ENCODE measurements at places on chromosomes 12 and 14.

DNA sequence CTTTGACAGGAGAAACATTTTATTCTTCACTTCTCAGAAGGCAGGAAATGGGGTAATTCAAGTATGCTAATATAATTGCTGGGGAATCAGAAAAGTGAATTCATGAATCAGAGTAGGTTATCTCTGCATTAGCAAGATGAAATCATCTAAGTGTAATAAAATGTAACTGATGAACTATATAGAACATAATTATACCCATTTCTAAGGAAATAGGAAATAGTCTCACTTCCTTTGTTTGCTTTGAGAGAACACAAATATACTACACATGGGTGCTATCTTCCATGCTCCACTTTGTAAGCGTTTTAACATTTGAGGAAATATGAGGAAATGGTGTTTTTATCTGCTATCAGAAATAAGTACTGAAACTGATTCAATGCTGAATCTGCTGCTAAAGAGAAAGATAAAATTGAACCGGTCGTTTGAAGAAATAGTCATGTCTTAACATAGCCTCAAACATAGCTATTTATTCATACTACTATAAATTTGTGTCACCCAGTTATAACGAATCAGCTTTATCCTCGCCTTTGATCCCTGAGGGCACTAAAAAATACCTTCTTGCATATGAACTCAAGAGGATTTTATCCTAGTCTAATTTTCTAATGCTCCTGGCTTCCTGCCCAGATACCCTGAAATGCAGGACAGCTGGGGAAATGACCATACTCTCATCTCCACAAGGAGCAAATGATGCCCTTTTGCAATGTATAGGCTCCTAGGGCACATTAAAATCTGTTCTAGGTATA lies 696.0 kb downstream of the C12orf50 start:
- no peak for DNase-seq

GRCh38 chr12:3389986-3390385 lies 101.0 kb upstream of the PRMT8 start:
- DNase-seq, result no peak

GRCh38 chr14:58915646-58916045 lies 272.8 kb upstream of the DAAM1 start:
- DNase-seq, result no peak

DNA sequence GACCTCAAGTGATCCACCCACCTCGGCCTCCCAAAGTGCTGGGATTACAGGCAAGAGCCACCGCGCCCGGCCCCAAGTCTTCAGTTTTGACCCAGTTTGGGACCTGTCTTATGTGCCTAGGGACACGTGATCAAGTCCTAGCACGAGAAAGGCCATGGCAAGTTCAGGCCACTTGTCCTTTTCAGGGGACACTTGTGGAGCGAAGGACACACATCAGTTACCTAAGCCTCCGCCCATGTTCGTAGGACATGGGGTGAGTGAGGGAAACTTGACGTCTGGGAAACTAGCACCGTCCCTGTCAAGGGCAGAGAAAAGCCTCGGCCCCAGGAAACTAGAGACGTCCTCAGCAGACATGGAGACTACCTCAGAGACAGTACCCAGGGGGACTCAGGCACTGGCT lies 60.7 kb downstream of the KDM2B start:
- DNase-seq, result no peak

GRCh38 chr12:77940011-77940423 lies 109.3 kb downstream of the NAV3 start:
- no peak for DNase-seq

- DNase-seq, result peak; percentile 56
These were observed 84.1 kb upstream of the GNG2 start for GRCh38 chr14:51776102-51776894.

GRCh38 chr12:44223736-44224135 lies 387.9 kb downstream of the TMEM117 start:
- DNase-seq, result no peak

DNA sequence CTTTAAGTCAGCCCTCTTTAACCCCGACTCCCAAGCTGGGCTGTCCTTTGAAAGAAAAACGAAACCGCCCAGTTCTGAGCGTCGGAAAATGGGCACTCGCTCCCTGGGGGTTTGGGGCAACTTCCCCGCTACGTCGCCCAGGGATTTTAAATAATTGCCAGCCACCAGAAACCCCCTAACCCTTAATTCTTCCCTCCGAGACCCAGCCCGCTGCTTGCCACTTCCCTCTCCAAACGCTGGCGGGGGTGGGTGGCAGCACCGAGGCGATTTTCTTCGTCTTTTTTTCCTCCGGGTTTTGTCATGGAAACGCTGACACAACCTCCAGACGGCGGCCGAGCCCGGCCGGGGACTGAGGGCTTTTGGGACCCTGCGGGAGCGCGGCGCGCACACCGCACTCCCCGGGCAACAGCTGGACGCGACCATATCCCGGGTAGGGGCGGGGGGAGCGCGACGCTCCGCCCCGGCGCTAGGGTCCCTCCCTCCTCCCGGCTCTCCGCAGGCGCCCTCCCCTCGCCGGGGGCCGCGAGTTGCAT lies at the start of gene CHST11:
TSS of gene CHST11 (plus strand) at position 532 of the 533 bp plus-strand sequence.
- DNase-seq, result peak; percentile 85

- DNase-seq, result no peak
These were observed 448.1 kb downstream of the BCAT1 start for GRCh38 chr12:24500831-24501230.

GRCh38 chr12:2794191-2794735 lies 507 bp upstream of the FKBP4 start:
- peak; percentile 44 for DNase-seq

DNA sequence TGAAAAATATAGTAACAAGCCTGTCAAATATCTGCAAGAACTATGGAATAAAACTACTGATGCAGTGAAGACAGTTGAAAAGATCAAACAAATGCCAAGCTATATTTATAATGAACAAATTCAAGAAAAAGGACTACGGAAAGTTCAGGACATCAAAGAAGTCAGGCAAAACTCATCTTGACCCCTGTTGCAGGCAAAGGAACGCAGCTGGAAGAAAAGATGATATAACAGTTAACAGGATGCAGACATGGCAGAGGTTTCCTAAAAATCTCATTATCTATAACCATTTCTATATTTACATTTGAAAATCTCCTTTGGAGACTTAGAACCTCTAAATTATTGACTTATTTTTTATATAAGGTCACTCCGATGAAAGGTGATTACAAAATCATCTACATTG lies 34.1 kb downstream of the MDM2 start:
- no peak for DNase-seq

DNA sequence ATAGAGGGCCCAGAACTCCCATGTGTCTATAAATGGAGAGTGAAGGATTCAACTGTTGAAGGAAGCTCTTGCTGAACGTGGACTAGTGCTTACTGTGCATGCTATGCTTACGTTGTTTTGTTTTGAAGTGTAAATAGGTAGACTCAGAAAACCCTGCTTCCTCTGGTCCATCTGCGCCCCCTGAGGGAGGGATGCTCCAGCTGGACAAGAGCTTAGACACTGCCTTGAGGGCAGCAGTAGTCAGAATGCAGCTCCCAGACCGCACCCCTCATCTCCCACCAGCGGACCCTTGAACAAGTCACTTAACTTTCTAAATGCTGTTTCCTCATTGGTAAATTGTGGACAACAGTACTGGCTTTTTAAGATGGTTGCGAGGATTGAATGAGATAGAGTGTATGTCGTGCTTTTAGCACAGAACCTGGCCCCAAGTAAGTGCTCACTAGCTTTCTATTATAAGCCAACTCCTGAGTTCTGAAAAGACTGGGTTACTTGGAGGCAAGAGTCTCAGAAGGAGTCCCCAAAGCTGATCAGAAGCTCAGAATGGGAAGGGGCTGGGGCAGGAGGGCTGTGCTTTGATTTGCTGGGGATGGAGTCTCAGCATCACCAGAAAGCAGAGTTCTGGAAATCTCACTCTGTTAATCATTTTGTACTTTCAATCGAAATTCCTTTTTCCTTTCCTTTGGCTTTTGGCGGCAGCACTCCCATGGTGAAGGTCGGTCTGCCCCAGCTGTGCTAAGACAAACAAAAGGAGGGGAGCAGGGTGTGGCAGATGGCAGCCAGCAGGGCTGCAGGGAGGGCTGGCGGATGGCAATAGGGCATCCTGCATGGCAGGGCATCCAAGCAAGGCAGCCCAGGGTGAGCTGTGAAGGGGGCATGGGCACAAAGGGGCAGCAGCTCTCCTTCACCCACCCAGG lies 15.6 kb downstream of the AGAP2 start:
- DNase-seq, result peak; percentile 38

DNA sequence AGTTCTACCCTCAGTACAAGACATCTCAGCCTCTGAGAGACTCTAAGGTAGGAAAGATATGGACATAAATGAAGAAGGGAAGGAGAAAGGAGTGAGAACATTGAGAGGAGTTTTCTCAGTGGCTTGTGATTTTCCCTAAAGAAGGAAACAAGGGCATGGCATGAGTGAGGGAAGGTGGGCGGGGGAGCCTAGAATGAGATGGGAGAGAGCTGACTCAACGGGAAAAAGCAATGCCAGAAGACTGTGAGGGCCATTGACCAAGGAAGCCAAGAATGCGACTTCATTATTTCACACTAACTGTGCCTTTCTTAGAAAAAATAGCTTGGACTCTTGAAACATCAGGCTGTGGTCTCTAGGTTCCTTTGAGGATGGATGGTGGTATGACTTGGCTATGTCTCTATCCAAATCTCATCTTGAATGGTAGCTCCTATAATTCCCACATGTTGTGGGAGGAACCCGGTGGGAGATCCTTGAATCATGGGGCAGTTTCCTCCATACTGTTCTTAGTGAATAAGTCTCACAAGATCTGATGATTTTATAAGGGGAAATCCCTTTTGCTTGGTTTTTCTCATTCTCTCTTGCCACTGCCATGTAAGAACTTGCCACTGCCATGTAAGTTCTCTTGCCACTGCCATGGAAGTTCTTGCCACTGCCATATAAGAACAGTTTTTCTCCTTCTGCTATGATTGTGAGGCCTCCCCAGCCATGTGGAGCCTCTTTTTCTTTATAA lies 279.6 kb downstream of the NUAK1 start:
- no peak for DNase-seq

DNA sequence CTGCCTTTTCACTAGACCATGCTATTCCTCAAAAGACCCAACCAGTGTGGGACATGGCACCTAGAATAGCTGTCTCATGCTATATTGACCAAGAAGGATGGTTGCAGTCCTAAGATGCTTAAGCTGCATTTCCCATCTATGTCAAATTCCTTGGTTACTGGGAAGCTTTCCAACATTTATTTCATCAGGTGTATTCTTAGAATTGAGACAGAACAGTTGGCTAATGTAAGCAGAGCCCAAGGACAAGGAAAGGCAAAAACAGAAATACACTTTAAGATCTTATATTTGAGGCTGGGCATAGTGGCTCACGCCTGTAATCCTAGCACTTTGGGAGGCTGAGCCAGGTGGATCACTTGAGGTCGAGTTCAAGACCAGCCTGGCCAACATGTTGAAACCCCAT lies 24.7 kb downstream of the ARG2 start:
- DNase-seq, result no peak

- no peak for DNase-seq
These were observed 1.1 kb downstream of the KLHL28 start for GRCh38 chr14:44960646-44961045.

DNA sequence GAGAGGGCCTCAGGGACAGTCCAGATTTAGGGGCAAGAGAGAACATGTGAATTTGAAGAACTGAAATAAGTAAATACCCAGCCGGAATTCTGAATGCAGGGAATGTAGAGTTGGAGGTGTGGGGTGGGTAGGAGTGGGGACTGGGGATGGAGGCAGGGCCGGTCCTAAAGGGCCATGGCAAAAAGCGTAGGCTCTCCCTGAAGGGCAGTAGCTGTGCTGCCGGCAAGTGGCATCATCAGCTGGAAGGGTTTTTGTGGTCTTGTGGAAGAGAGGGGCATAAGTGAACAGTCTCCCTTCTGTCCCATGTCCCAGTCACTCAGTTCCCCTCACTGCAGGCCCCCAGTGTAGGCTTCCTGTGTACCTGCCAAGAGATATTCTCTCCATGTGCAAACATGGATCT lies 104.6 kb downstream of the GCH1 start:
- DNase-seq, result no peak

DNA sequence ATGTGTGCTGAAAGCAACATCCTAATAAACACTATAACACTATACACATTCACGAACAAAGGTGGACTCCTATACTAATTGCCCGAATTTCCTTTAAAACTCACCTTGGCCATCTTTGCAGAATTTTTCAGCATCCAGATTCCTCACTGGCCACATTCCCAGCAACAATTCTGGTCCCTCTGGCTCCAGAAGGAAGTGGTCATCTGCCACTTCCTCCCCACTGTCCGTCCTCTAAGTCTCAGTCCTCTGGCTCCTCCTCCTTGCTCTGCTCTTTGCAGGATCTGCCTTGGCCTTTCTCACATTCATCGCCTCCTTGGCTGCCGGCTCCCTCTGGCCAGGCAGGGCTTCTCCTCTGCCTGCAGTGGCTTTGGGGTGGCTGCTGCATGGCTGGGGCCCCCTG lies 426.0 kb downstream of the FUT8 start:
- peak; percentile 35 for DNase-seq

DNA sequence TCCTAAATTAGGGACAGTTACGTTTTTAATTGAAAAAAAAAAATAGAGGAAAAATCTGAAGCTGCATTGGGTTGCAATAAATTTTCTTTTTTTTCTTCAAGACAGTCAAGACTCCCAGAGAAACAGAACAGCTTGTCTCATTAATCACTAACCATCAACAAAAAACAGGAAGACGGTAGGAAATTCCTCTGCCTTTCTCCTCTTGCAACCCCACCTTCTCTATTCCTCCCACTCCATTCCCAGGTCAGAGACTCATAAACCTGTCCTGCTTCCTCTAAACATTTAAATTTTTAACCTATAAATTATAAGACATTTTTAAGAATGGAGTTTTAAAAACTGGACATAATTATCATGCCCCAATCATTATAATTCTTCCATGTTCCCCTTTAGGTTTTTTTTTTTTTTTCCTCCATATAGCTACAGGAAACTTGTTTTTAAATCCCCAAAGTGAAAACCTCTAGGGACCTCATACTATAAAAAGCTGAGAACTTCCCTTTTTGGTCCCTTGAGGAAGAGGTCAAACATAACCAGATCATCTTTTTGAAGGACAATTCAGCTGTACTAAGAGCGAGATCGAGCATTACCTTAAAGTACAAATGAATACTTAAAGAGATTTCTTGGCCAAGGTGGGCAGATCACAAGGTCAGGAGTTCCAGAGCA lies 36.0 kb downstream of the CPM start:
- no peak for DNase-seq

GRCh38 chr12:113683574-113683973 lies 211.9 kb upstream of the LHX5 start:
- no peak for DNase-seq

DNA sequence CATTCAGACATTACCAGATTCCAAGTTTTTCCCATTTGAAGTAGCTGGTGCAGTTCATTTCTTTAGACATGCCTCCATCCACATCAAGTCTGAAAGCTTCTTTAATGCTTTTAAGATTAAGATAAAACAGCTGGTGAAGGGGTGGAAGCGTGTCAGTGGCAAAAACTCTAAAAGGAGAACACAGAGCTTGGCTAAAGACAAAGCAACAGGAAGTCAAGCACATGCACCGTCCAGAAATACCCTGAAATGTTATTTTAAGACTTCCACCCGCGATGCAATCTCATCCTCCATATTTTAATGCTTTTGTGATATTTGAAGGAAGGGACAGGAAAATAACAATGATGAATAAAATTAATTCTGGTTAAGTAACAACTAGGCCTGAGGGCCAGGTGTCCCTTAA lies 31.8 kb downstream of the PPM1H start:
- no peak for DNase-seq

Measured in activated CD8-positive, alpha-beta memory T cell treated with anti-CD3 and anti-CD28 coated beads, Interleukin-2, amount 10 ng/mL, durations not matched to agents 7 days and 5 days (primary cell).